ENCODE measurements at places on chromosomes 12 and 14.

DNA sequence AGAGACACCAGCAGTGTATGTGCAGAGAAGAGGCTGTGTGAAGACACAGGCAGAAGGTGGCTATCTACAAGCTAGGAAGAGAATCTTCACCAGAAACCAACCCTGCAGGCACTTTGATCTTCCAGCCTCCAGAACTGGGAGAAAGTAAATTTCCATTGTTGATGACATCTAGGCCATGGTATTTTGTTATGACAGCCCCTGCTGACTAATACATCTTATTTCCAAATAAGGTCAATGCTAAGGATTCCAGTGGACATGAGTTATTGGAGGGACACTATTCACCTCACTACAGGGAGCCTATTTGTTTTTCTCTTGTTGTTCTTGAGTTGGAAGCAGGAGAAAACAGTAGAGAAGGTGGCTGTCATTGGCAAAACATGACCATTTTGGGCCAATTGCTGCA is 88.5 kb upstream of the RIN3 start:
- DNase-seq = no peak

DNA sequence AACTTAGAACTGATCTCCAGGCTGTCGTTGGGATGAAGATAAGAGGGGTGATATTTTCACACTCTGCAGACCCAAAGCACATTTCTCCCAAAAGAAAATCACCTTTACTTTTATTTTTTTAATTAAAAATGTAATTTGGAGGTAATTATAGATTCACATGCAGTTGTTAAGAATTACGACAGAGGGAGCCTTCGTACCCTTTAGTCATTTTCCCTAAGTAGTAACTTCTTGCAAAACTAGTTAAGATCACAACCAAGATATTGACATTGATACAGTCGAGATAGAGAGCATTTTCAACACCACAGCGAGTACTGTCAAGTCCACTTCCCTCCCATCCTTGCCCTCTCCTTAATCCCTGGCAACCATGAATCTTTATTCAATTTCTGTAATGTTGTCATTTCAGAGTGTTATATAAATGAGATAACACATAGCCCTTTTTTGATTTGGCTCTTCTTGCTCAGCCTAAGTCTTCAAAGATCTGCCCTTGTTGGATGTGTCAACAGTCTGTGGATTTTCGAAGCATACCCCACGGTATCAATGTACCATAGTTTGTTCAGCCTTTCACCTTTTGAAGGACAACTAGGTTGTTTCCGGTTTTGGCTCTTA is 39.6 kb downstream of the DNAH10 start:
- DNase-seq = no peak

GRCh38 chr14:81268016-81268416 is 47.3 kb upstream of the GTF2A1 start:
- DNase-seq = no peak

- no peak for DNase-seq
Observed at GRCh38 chr14:81298122-81298521, 77.4 kb upstream of the GTF2A1 start.

- no peak for DNase-seq
Observed at GRCh38 chr12:52168019-52168717, 23.6 kb downstream of the KRT80 start.

Data from activated T-cell treated with anti-CD3 and anti-CD28 coated beads for 48 hours (primary cell).